CD4-positive, alpha-beta T cell treated with Interleukin-10 for 1 hour (primary cell): ENCODE measurements at places on chromosomes 13 and 19.
A peak's percentile ranks its signal among the peaks of the same experiment; 100 is the strongest.

DNA sequence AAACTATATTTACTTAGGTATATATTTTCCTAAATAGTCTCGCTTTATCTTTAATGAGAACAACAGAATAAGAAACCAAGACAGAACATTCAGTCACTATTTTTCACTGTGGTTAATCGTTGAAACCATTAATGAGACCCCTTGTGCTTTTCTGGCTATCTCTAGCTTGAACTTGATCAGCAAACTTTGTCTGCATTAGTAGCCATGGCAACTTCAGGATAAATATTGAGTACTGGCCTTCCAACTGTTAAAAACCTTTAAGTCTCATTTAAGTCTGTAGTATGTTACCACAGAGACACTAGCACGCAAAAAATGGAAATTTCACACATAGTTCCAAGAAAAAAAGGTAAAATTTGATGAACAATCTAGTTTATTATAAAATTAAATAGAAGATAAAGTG, 946.0 kb downstream of the SLITRK5 start:
- DNase-seq, result no peak

GRCh38 chr13:30308548-30308947, 1.2 kb upstream of the KATNAL1 start:
- no peak for DNase-seq

GRCh38 chr19:47755762-47756626, 10.6 kb downstream of the NOP53 start:
- no peak for DNase-seq

GRCh38 chr19:35773020-35773806, 2.2 kb upstream of the ARHGAP33 start:
- no peak for DNase-seq

GRCh38 chr13:101623470-101624209, 171.2 kb downstream of the ITGBL1 start:
- no peak for DNase-seq

DNA sequence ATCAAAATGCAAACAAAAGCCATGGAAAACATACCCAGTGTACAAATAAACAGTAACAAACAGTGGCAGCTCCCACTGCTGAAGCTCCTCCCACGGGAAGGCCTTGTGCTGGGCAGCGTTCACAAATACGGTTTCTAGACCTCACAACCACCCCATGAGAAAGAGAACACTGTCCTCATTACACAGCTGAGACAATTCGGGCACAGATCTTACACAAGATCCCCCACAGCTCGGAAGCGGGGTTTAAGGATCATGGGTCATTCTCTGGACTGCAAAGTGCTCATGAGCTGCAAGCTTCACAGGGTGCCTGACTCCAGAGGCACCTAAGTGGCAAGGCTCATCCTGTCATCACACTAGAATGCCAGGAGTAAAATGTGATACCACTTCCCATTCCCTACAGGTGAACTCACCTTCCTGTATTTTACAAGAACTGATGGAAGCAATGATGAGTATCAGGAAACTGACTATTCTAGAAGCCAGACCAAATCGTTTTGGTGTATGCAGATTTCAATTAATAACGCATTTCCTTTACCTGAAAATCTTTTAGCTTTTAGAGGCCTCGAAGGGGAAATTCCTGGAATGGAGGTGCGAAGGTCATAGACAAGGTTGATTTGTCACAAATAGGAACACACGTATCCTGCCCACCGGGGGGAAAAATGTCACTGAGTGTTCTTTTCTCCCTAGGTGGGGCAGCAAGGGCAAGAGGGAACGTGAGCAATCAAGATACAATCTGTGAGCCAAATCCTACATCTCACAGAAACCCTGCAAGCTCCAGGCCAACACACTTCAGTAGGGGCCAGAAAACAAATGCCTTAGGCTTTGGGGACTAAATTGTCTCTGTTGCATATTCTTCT, 41.2 kb downstream of the STK24 start:
- DNase-seq, result no peak

- DNase-seq, result peak; percentile 50
These were observed 232.5 kb downstream of the SLC7A1 start for GRCh38 chr13:29362849-29363604.

DNA sequence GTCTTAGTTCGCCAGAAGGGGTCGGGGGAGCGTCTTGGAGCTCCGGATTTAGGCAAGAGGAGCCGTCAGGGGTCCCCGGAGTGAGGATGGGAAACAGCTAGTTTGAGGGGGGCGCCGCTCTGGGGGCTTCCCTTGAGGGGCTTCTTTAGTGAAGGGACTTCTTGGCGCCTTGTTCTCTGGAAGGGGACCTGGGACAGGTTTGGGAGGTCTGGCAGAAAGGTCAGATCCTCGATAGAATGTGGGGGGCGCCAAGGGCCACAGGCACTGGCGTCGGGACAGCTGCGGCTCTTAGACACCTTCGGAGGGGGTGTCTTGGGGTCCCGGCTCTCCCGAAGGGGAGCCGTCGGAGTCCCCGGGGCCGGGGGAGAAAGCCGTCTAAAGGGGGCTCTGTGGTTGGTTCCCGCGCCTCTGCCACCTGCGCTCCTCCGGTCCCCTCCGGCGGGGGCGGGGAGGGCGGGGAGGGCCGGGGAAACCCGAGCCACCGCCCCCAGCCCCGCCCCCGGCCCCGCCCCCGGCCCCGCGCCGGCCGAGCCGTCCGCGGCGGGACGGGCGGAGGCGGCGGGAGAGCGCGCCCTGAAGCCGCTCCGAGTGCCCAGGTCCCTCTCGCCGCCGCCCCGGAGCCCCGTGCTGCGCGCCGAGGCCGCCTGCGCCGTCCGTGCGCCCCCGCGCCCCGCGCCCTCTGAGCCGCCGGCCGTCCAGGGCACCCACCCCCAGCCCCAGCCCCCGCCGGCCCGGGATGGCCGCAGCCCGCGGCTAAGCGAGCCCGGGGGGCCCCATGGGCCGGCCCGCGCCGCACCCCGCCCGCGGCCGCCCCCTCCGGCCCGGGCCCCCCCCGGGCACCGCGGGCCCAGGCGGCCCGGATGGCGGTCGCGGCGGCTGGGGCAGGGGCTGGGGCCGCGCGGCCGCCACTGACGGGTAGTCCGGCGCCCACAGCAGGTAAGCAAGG, at the start of gene NRTN:
NRTN (plus strand) TSS at position 552 of the 946 bp plus-strand sequence. CDS start 19,099 bp downstream, outside the sequence.
- peak; percentile 58 for DNase-seq

GRCh38 chr13:84655677-84656076, 773.4 kb upstream of the SLITRK1 start:
- DNase-seq, result no peak

- no peak for DNase-seq
These were observed 264.1 kb downstream of the TSHZ3 start for GRCh38 chr19:31085125-31085524.

GRCh38 chr13:76991432-76991795, 467 bp upstream of the CLN5 start:
- DNase-seq, result peak; percentile 89

DNA sequence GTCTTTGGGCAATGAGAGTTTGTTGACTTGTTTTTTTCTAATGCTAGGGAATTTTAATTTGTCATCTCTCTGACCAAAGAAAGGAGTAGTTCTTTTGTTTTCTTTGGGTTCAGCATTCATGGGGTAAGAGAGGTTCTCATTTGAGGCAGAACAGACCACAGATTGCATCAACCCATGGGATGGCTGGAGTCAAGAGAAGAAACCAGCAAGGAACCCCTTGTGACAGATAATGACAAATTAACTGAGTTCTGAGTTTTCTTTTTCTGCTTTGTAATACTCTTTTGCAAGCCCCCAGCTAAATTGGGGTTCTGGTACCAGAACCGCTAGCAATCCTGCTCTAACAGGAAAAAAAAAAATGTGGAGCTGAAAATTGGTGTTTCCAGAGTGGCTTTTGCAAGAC, 864.1 kb downstream of the DIAPH3 start:
- no peak for DNase-seq

DNA sequence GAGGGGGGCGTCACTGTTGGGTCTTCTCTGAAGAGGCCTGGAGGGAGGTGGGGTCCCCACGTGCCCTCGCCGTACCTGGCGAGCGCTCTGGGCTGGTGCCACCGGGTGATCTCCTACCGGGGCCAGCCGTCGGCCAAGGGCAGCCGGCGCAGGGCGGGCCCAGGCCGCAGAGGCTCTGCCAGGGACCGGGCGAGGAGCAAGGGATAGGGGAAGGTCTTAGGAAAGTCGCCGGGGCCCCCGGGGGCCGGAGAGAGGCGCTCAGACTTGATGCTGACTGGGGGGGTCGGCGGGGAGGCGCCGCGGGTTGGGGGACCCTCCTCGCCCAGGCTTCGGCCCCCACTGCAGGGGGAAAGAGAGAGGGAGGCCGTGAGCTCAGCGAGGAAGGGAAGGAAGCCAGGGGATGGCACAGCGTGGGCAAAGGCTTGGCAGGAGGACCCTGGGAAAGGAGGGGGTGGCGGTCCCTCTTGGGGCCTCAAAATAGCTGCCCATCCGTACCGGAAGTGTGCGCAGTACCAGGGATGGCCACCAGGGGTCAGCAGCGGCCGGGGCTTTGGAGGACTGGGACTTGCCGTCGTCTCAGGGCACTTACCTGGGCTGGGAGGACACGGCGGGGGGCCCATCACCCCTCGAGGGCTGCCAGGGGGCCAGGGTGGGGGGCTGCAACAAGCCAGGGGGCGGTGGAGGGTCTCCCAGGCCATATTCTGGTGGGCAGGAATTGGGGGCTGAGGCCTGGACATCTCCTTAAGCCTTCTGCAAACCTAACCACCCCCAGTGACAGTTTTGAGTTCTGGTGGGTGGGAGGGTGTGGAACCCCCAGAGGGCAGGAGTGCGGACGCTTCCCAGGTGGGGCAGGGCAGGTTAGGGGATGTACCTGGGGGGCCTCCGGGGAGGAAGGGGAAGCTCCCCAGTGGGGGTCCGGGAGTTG, 7.7 kb upstream of the TMEM161A start:
- peak; percentile 86 for DNase-seq

- no peak for DNase-seq
These were observed 175.7 kb downstream of the FGF9 start for GRCh38 chr13:21846605-21847004.

DNA sequence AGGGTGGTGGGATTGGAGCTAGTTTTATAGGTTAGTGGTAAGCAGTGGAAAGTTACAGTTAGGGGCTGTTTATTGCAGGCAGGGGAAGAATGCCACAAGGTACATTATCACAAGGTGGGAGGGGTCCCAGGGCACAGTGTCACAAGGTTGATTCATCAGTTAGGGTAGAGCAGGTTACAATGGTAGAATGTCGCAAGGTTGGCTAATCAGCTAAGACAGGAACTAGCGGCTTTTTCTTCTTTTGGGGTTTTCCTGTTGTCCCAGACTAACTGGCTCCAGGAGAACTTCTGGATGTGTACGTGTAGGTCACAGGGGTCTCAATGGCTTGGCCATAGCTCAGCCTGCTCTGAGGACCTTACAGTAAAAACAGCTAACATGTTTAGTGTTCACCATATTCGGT, 1221.1 kb downstream of the SLITRK1 start:
- DNase-seq, result no peak

GRCh38 chr19:54077334-54077733, 3.8 kb downstream of the TARM1 start:
- no peak for DNase-seq
